ENCODE measurements at places on chromosomes 11 and 22.

- DNase-seq = no peak
Measured at GRCh38 chr11:133041181-133041580, 491.1 kb downstream of the OPCML start.

GRCh38 chr11:19117760-19118097 lies 761 bp downstream of the ZDHHC13 start:
- no peak for DNase-seq

GRCh38 chr11:69504576-69505335 lies 23.3 kb downstream of the LINC01488 start:
- DNase-seq = no peak

GRCh38 chr11:94574193-94574961 lies 7.2 kb downstream of the PIWIL4 start:
- DNase-seq = no peak

GRCh38 chr11:17581036-17581731 lies 34.1 kb downstream of the OTOG start:
- DNase-seq = no peak

DNA sequence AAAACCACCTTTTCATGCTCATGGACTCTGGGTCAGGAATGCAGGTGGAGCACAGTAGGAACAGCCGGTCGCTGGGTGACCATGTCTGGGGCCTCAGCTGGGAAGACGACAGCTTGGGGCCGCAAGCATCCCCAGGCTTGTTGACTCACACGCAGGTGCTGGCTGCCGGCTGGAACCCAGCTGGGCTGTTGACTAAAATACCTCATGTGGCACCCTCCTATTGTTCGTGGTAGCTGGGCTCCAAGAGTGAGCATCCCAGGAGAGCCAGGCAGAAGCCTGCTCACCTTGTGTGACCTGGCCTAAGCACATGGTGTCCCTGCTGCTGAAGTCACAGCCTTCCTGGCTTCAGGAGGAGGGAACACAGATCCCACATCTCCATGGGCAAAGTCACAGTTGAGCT lies 9.4 kb downstream of the DPP3 start:
- DNase-seq = no peak

DNA sequence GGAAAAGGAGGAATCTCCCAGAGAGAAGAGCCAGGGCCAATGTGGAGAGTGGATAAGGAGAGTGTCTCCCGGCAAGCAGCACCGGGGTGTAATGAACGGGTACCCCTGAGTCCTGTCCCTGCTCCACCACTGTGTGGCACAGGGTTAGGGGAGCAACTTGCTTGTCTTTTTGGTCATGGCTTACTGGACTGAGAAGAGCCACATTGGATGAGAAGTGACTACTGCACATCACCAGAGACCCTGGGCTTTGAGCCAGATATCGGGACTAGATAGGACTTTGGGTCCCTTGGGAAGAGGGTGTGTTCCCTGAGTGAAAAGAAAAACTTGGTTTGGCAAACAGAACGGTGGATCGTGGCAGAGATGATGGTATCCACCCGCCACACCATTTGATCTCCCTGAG lies 24.6 kb downstream of the SDHAF2 start:
- peak; percentile 78 for DNase-seq

DNA sequence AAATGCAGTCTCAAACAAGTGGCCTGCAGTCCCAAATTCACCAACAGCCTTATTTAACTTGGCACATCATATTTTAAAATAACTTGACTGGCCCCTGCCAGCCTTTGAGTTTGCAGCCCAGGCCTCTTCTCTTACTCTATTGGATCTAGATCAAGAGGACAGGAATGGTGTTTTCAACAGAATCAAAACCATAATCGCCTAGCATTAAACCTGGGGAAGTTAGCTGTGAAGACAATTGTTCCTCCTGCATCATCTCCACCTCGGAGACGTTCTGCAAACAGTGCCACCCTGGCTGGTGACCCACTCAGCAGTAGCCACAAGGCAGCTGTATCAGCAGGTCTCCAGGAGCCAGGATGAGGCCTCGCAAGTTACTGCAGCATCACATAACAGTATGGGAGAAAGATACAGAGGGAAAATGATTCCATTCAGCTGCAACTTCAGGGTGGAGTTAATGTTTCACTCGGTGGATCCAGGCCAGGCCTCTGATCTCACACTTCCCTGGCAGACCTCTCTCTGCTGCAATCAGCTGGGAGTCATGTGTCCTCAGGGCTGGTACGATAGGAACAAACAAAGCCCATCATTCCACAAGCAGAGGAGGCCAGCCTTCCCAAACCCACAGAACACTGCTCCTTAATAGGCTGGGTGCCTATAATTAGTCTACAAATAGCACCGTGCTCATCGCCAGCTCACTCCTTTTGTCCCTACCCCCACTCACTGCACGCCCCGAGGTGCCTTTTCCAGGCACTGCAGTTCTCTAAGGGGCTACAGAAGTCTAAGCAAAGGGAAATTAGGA lies 18.6 kb upstream of the SCN2B start:
- DNase-seq = no peak

- DNase-seq = peak; percentile 33
Measured at GRCh38 chr11:26958005-26958701, 35.8 kb upstream of the FIBIN start.

- DNase-seq = no peak
Measured at GRCh38 chr11:103406357-103406756, 297.1 kb downstream of the DYNC2H1 start.

- no peak for DNase-seq
Measured at GRCh38 chr22:33542153-33542552, 378.1 kb downstream of the LARGE1 start.

DNA sequence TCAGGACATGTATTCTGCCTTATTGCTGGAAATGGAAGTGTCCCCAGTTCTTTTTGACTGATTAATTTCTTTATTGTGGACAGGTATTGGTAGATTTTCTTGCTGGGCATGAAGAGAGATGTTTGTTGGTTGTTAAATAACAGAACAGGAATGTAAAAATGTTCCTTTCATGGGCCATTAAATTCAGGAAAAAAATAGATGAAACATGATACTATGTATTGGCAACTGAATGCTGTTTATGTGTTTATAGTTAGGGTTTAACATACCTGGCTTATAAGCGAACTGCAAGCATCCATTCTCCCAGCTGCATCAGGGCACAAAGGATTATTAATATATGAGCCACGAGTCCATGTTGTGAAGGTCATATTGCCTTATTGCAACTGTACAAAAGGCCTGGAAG lies 368.5 kb downstream of the NELL1 start:
- DNase-seq = no peak

GRCh38 chr11:120147950-120148270 lies 10.0 kb upstream of the TRIM29 start:
- no peak for DNase-seq

DNA sequence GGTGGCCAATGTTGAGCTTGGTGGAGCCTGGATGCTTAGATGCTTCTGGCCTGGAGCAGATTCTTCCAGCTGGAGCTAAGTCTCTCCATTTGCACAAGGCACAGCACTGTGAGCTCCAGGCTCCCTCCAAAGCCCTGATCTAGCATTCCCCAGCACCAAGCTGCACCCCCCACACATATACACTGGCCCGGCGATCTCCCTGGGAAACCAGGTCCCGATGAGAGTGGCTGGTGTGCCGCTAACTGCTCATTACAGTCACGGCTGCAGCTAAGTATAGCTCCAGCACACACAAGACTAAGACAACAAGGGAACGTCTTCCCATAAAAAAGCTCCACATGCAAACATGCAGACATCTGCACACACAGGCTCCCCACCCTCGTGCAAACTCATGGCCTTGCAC lies 17.6 kb downstream of the KCNC1 start:
- DNase-seq = no peak

- DNase-seq = no peak
Measured at GRCh38 chr11:20457001-20457799, 69.7 kb downstream of the PRMT3 start.

GRCh38 chr22:41447435-41448188 lies 1.0 kb upstream of the TOB2 start:
- DNase-seq = peak; percentile 84

DNA sequence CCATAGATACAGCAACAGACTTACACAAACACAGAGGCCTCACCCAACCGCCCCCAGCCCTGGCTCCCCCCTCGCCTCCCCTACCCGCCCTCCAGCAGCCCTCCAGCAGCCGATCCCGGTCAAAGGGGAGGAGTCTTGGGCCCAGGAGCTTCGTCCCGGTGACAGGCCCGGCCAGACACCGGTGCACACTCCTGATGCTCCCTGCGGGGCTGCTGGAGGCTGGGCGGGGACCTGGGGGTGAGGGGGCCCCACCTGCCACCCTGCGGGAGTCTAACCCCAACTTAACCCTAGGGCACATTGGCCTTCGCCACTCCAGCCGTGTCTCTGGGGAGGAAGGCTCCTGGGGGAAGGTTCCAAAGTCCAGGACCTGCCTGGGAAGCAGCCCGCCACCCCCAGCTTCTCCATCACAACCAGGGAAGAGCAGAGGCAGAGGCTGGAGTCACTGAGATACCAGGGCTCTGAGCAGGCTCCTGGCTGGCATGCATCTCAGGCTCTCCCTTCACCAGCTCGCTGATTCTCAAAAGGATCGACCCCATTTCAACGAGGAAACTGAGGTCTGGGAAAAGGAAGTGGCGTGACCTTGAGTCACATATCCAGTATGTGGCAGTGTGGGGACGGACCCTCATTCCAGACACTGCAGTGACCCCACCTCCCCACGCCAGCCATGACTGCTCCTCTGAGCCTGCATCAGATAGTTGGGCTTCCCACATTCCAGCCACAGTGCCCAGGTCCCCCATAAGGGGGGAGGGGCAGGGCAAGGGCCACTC lies 14.4 kb downstream of the BCL9L start:
- peak; percentile 61 for DNase-seq

DNA sequence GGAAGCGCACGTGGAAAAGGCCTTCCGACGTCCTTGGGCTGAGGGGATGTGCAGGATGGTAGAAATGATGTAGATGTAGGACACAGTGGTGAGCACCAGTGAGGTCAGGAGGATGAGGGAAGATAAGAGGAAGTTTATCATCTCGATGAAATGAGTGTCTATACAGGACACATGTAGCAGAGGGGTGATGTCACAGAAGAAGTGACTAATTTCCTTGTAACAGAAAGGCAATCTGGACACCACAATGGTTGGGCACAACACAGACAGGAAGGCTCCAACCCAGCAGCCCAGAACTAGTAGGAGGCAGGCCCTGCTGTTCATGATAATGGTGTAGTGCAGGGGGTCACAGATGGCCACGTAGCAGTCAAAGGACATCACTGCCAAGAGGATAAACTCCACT lies 35.0 kb upstream of the OR6M1 start:
- DNase-seq = no peak

Measured in A673 (cell line).